Naive thymus-derived CD4-positive, alpha-beta T cell (primary cell): ENCODE measurements at places on chromosomes 1 and 21. TPM values are rescaled to one million over a fixed set of nuclear protein-coding genes. Genes with fewer than 3 reads are reported as not detected.

KCNE1 gene
- not detected for polyA plus RNA-seq

NPPB gene
- polyA plus RNA-seq: not detected

SEMA4A gene
- polyA plus RNA-seq: 0.24 TPM

INKA2 gene
- not detected for polyA plus RNA-seq

MXRA8 gene
- polyA plus RNA-seq: 0.66 TPM

CHIT1 gene
- polyA plus RNA-seq: not detected
